ENCODE measurements at places on chromosomes 2 and 18. TPM values are rescaled to one million over a fixed set of nuclear protein-coding genes. Genes with fewer than 3 reads are reported as not detected.

MC2R gene
- total RNA-seq = not detected

GRCh38 chr2:105468582-105469042 lies 69.8 kb upstream of the FHL2 start:
- DNase-seq = no peak

TXNL4A gene
- total RNA-seq = 24.8 TPM

ROCK1 gene
- 39.0 TPM for total RNA-seq

LHCGR gene
- total RNA-seq = not detected

DNA sequence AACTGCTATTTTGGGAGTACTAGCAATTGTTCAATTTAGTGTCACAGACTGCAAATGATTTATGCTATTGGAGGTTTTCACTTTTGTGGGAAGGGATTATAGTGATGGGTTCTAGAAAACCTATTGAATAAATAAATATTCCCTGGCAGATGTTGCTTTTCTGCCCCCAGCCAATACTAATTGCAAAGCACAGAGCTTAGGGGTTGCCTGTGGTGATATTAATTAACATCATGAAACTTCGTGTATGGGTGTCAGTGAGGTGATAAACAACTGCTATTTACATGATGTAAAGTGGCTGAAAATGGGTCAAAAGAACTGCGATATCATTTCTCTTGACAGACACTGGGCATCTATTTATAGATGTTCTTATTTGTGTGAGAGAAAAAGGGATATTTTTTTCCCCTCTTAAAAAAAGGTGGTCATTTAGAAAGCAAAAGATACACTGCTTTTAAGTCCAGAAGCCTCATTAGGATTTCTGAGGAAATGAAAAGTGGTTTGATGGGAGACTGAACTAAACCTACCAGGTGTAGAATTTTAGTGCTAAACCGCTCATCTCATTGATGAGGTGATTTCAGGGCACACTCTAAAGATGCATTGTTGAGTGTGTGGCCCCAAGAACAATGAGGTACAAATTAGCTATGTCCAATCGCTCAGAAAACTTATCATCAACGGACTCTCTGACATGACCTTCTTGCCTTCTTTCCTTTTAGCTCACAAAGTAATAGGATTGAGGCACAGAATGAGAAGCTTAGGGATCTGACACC lies 116.7 kb upstream of the CHST9 start:
- DNase-seq = no peak

DNA sequence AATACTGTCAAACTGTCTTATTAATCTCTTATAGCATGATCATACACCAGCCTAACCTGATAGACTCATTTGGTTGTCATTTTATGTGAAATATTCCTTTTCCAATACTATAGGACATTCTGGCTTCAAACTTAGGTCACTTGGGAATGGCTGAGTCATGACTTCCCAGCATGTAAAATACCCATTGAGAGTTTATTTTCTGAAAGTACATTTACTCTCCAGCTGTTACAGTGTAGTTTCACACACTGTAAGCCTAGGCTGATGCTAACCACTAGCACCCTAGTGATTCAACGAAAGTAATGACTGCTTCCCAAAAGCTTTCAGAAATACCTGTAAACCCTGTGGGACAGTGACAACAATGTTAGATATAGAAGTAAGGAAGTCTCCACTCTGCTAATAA lies 93.8 kb downstream of the FIGN start:
- no peak for DNase-seq

RFX8 gene
- total RNA-seq = 1.2 TPM

- no peak for DNase-seq
These were observed 253.3 kb upstream of the TANK start for GRCh38 chr2:160906878-160907277.

ARHGAP28 gene
- 7.6 TPM for total RNA-seq

SIX3 gene
- total RNA-seq = not detected

DNA sequence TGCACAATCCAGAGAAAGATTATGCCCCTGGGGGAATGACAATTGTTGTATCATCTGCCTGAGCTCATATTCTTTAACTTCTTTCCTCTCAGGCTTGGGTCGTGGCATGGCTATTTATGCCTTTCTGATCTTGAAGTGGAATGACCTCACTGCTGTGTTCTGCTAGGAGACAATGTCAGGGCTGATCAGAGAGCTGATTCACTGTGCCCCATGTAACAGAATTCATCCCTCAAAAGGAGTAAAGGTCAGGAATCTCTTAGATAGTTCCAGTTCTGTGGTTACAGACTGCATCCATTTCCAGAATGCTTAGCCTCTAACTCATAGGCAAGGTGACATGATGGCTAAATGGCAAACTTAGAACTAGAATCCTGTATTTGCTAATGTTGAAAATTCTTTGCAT lies 511.7 kb upstream of the CNTNAP5 start:
- no peak for DNase-seq

DNA sequence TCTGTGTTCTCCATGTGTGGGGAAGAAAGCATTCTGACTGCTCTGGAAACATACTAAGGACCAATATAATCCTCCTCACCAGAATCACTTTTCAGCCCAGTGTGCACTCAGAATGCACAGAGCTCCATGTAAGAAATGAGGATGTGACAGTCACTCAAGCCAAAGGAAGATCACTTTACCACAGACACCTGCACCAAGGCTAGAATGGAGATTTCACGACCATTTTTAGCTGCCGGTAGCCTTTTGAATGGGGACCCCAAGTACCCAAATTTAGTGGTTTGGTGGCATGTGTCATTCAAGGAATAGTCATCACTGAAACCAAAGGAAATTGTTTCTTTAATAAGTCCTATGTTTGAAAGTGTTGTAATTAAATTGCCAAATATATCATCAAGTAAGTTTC lies 613.2 kb upstream of the ACVR2A start:
- no peak for DNase-seq

CYP20A1 gene
- total RNA-seq = 19.4 TPM

- no peak for DNase-seq
These were observed 169.8 kb upstream of the NCK2 start for GRCh38 chr2:105574796-105575344.

DNA sequence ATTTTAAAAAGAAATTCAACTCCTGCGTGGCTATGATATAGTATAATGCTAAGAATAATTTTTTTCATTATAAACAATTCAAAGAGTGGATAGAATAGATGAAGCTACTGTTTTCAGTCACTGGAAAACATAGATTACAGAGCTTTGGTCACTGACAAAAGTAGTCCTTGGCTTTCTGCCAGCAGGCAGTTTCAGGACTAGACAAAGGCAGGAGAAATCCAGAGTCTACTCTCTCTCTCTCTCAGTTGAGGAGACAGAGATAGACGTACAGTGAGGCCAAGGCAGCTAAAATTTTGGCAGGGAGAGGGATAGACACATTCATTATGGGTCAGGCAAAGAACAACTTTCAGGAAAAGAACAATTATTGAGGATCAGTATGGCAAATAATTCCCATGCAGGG lies 491.4 kb upstream of the CRIM1 start:
- no peak for DNase-seq

DNA sequence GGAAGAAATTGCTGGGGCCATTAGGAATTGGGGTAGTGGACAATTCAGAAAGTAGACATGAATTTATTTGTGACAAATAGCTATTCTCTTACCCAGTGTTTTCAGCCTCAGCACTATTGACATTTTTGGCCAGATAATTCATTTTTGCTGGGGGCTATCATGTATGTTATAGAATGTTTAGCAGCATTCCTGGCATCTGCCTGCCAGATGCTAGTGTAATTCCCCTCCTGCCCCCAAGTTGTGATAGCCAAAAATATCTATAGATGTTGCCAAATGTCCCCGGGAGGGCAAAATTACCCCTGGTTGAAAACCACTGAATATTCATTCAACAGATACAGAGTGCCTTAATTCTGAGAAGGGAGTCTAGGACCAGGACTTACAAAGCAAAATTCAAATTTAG lies 183.6 kb downstream of the BABAM2 start:
- no peak for DNase-seq

GRCh38 chr18:74496508-74497323 lies 553 bp downstream of the CNDP2 start:
- no peak for DNase-seq

Data from vagina (tissue), 2 donors.